Ureter (tissue), 1 donor: ENCODE measurements at places on chromosomes 12 and 14. TPM values are rescaled to one million over a fixed set of nuclear protein-coding genes. Genes with fewer than 3 reads are reported as not detected.
A peak's percentile ranks its signal among the peaks of the same experiment; 100 is the strongest.

DNA sequence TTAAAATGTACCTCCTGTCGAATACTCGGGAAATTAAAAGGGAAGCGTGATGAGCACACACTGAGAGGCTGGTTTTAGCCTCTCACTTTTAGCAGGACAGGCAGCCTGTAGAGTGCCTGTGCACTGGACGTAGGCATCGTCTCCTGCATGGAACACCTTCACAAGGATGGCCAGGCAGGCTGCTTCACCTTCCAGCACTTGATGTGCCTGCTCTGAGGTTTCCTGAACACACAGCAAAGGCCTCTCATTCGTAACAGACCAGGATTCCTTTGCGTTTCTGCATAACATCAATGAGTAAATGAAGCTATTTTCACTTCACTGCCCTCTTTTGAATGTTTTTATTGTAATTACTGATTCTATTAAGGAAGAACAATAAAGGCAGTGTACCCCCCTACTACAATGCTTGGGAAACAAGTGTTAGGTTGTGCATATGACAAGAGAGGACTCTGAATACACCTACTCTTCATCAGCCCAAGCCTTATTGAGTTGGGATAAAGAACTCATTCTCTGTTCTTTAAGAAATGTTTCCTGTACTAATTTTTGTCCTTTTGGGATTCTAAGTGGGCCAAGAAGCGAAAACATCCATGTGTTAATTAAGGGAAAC lies 1077.6 kb upstream of the FOXG1 start:
- DNase-seq: no peak

DNA sequence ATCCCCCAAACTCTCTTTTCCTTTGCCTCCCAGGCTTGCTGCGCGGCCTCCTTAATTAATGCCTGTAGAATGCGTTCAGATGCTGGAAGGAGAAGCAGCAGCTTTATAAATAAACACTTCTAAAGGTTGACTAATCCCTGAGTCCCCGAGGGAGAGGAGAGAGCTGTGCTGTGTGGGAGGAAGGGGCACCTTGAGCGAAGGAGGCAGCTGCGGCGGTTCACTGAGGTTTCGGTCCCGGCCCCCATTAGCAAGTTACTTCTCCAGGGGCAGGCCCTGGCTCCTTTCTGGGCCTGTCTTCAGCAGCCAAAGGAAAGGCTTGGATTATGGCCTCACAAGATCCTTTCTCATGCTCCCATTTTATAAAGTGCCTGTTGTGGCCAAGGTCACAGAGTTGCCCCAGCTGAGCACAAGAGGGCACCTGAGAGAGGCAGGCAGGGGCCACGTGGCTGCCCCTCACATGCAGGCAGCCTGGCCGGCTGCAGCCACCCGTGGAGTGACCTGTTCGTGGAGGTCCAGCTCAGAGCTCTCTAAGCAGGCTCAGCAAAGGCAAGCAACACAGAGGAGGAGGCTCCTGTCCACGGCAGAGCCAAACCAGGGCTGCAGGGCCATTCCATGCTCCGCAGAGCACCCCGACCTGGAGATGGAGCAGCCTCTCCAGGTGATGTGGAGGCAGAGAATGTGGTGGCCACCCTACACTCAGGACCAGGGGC lies 15.0 kb upstream of the CACNA2D4 start:
- peak; percentile 31 for DNase-seq

DNA sequence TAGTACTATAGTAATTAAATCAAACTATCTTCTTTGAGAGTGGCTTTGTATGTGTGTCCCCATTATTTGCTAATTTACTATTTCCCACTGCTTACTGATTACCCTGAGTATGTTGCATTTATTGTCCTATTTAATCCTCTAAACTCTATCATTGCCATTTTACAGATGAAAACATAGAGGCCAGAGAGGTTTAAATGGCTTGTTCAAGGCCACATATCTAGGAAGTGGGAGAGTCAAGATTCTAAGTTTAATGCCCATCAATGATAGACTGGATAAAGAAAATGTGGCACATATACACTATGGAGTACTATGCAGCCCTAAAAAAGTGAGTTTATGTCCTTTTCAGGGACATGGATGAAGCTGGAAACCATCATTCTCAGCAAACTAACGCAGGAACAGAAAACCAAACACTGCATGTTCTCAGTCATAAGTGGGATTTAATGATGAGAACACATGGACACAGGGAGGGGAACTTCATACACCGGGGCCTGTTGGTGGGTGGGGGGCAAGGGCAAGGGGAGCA lies 419.7 kb downstream of the ZFP36L1 start:
- no peak for DNase-seq

DNA sequence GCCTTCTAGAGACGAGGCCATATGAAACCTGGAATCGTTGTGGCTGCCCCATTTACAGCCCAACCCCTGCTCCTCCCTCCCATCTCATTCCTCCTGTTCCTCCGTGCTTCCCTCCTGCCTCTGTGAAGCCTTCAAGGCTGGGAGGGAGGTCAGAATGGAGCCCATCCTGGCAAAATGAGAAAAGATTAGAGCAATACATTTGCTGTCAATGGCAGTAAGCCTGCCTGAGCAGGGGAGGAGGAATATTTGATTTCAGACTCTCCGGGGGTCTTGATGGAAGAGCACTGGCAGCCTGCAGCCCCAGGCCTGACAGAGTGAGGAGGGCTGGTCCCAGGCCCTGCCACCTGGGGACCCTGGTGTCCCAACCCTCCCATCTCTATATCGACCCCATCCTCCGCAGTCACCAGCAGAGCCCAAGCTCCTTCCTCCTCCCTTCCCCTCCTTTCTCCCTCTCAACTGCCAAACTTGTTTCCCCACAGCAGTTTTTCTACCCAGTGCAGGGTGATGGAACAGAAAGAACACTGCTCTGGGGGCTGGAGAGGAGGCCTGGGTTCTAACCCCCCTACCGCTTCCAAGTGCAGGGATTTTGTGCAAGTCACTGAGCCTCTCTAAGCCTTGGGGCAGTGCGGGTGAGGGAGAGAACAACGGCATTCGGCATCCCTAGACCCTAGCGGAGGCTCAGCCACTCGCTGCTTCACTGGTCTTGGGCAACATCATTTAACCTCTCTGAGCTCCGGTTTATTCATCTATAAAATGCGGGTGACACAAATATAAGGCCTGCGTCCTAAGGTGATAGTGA lies 16.0 kb upstream of the RACGAP1 start:
- DNase-seq: no peak

Gene TAS2R46
- 5.4 TPM for total RNA-seq

DNA sequence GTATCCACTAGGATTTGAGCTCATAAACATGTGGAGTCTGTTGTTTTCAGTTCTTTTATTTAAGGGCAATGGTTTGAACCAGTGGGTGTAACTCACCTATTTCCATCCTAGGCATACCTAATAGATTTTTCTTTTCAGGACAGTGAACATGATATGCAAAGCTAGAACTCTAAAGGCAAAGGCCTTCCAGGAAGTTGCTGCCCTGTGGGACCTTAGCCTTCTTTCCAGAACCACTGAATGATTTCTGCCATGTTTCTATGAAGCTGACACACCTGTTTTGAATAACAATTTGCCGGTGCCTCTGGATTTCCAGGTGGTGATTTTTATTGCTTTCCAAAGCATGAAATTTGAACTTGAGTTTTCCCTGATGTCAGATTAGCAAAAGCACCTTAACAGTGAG lies 372.9 kb upstream of the FAR2 start:
- DNase-seq: no peak

DNA sequence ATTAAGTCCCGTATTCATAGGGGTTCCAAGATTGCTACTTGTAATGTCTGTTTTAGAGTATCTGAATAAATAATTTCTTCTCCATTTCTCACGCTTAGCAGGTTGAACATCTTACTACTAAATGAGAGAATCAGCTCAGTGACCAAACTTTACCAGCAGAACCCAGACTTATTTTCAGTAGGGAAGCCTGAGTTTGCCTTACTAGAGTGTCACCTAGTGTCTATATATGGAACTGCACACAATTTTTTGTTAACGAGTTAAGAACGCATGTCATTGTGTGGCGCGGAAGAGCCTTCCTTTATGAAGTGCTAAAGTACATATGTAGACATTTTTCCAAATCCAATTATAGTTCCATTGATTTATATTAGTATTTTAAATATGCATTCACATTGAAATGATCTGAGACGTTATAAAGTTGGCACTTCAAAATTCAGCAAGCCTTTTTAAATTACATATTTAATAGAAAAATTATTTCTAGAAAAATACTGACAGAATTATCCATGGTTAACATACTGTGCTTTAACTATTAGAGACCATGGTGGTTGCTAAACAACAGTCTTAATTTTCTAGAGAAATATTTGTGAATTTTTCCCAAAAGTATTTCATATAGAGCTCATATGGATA lies 88.3 kb downstream of the RPS29 start:
- no peak for DNase-seq

DNA sequence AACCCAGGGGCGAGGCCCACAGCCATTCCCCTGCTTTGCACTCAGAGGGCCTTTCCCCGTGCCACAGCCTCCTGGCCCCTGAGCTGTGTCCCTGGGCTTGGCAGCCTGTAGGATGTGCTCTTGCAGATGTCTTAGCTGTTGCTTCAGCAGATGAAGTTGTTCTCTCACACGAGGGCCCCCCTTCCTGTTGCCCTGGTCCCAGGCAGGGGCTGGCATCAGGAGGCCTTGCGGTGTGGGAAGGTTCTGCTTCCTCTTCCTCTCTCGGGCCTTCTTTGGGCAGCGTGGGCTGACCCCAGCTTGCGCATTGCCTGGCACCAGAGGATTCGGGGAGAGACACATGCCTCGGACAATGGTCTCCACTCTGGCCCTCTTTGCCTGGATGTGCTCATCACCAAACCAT lies 12.7 kb downstream of the PROX2 start:
- no peak for DNase-seq

Gene KRT75
- not detected for total RNA-seq

DNA sequence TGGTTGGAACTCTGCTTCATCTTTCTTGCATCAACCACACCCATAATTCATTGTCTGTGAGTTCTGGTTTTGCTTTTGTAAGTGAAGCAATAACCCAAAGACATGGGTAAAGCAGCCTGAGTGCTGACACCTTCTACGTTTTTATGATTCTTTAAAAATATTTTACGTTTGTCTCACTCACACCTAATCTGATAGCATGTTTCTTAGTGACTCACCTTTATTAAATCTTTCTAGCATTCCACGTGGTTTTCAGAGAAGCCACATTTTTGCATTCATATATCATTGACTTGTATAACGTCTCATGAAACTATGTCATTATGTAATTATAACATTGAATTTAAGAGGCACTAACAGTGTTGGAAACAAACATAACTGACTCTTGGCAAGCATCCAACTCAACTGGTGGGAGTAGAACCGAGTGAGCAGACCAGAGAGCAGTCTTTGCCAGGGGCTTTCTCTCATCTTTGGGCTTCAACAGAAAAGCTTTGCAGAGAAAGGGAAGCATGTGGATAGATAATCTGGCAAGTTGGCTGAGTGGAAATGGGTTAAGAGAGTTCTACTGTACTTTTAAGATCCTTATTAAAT lies 118.8 kb downstream of the TPH2 start:
- no peak for DNase-seq

DNA sequence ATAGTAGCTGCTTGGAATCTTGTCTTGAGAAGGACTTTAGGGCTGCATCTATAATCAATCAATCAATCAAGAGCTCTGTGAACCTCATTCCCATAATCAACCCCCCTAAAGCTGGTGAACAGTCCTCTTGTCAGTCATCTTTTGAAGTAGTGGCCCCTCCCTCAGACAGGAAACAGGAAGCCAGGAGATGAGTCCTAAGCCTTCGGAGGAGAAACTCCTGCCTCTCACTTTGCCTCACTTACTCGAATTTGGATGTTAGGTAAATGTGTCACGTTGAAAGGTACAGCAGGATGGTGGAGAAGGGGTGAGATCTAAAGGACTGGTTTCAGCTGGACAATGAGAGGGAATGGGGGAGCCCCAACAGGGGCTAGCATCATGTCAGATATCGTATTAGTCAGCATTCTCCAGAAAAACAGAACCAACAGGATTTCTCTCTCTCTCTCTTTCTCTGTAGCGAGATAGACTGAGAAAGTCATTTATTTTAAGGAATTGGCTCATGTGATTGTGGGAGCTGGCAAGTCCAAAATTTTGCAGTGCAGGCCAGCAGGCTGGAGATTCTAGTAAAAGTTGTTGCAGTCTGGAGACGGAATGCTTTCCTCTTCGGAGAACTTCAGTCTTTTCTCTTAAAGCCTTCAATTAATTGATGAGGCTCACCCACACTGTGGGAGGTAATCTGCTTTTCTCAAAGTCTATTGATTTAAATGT lies 144.4 kb upstream of the PWP1 start:
- no peak for DNase-seq

GRCh38 chr14:75531660-75532317 lies 9.5 kb downstream of the BATF start:
- no peak for DNase-seq

- DNase-seq: no peak
Observed at GRCh38 chr12:6871052-6871957, 1.8 kb downstream of the SPSB2 start.

DNA sequence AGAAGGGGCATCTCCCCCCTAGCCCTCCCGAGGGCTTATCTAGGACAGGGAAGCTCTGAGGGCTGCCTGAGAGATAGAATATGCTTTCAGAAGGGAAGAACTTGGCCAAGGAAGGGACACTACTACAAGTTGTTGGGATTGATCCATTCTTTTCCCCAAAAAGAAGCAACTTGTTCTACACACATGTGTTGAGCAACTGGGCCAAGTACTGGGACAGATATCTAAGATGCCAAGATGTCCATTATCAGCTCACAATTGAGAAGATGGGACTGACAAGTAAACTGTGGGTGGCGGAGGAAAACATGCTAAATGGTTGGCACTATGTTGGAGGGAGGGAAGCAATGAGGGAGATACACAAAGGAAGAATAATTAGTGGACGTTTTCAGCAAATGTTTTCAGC lies 30.9 kb downstream of the PLEKHG7 start:
- no peak for DNase-seq

DNA sequence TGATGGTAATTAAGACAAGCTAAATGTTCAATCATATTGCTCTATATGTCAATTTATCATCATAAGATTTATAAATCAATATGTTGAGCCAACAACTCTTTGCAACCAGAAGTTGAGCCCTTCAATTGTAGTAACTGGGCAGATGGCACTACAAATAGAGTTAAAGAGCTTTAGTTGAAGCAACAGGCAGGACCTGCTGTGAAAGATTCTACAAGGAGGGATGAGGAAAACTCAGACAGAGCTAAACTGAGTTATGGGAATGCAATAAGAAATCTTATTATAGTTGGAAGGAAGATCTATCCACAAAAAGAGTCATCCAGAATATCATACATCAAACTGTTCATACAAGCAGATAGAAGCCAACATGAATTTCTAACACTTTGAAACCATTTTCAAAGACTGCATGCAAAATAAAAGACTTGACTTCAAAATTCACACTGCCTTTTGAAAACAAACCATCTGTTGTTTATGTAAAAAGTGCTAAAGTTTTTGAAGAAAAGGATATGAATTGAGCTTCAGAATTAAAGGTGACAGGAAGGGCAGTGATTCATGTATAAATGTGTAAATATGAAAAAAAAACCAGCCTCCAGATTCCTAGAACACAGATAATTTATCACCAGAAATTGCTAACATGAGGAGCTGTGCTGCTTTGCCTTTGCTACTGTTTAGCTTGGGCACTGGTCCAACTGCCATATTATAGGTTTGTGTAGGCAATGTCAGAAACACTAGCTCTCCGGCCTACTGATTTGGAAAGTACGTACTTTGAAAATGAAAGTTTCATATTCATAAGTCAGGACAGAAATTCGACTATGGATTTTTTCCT lies 133.2 kb downstream of the SLC35F4 start:
- no peak for DNase-seq

Gene KRT7
- total RNA-seq: 2,511 TPM

- DNase-seq: no peak
Observed at GRCh38 chr12:51253276-51253675, 14.7 kb downstream of the DAZAP2 start.

Gene NFYB
- 26.8 TPM for total RNA-seq

Gene INHBC
- not detected for total RNA-seq

Gene HOXC6
- total RNA-seq: 2.3 TPM

Gene LBHD2
- not detected for total RNA-seq

Gene RASSF3
- total RNA-seq: 42.6 TPM

Gene RIMBP2
- total RNA-seq: 0.57 TPM
